Naive thymus-derived CD4-positive, alpha-beta T cell (primary cell): ENCODE measurements at places on chromosomes 1 and 21. TPM values are rescaled to one million over a fixed set of nuclear protein-coding genes. Genes with fewer than 3 reads are reported as not detected.

GRCh38 chr1:211683396-211684297, 8.2 kb upstream of the NEK2 start:
- no peak for DNase-seq

- DNase-seq: peak; percentile 54
These were observed 125.1 kb upstream of the IPO9 start for GRCh38 chr1:201703621-201704438.

- peak; percentile 51 for DNase-seq
These were observed 66.5 kb downstream of the SH3BGR start for GRCh38 chr21:39518055-39518846.

DNA sequence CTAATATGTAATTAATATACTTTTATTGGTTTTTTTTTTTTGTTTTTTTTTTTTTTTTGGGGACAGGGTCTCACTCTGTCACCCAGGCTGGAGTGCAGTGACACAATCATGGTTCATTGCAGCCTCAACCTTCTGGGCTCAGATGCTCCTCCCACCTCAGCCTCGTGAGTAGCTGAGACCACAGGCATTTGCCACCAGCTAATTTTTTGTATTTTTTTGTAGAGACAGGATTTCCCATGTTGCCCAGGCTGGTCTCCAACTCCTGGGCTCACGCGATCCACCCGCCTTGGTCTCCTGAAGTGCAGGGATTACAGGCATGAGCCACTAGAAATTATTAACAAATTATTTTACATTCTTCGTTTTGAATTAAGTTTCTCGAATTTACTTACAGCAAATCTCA, 16.8 kb upstream of the POGZ start:
- no peak for DNase-seq

DNA sequence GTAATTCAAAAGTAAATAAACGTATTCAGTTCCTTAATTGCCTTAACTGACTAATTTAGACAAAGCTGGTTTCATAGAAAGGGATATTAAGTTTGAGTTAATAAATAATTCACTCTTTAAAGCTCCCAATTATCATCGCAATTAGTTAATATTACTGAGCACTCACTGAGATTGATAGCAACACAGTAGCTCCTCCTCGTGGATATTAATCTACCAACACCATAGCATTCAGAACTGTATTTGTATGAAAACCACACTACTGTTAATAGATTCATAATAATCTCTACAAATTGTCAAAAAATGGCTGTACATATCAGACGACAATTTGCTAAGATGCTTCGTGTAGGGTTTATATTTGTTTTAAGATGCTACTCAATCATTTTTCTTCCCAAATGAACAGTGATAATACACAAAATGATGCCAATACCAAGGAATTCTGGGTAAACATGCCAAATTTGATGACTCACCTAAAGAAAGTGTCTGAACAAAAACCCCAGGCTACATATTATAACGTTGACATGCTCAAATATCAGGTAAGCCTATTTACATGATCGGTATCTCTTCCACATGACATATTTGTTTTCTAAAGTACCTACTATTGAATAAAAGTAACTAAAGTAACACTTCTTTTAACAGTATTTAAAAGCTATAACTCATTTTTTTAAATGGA, 18.8 kb upstream of the DYNLT5 start:
- DNase-seq: no peak

DNA sequence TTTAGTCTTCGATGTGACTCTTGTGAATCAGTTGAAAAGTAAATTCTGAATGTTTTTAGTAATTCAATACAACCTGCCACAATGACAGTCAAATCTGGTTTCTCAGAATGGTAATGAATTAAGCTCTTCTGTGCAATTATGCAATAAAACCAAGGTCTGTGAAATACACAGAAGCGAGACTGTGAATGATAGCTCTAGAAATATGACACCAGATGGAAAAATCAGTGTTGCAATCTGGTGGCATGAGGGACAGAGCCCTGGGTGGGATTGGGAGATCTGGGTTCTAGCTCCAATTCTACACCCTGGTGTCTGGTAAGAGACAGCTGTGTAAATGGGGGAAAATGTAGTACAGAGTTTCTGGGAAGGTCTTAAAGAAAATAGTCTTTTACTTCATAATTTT, 586.4 kb upstream of the ZRANB2 start:
- no peak for DNase-seq

DNA sequence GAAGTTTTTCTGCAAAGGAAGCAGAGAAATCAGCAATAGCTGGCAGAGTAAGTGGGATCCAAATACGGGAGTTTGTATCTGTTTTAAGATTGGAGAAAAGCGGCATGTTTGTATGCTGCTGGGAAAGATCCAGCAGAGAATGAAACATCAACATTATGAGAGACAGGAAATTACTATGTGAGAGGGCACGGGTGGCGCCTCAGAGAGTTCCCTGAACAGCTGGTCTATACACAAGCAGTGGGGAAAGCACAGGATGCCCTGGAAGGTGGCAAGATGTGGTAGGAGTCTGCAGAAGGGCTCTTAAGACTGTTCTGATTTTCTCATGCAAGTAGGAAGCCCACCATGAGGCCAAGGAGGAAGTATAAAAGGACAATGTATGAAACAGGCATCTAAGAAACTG, 130.4 kb downstream of the RERE start:
- DNase-seq: no peak

- DNase-seq: no peak
These were observed 8.0 kb downstream of the RNF187 start for GRCh38 chr1:228494970-228495853.

DNA sequence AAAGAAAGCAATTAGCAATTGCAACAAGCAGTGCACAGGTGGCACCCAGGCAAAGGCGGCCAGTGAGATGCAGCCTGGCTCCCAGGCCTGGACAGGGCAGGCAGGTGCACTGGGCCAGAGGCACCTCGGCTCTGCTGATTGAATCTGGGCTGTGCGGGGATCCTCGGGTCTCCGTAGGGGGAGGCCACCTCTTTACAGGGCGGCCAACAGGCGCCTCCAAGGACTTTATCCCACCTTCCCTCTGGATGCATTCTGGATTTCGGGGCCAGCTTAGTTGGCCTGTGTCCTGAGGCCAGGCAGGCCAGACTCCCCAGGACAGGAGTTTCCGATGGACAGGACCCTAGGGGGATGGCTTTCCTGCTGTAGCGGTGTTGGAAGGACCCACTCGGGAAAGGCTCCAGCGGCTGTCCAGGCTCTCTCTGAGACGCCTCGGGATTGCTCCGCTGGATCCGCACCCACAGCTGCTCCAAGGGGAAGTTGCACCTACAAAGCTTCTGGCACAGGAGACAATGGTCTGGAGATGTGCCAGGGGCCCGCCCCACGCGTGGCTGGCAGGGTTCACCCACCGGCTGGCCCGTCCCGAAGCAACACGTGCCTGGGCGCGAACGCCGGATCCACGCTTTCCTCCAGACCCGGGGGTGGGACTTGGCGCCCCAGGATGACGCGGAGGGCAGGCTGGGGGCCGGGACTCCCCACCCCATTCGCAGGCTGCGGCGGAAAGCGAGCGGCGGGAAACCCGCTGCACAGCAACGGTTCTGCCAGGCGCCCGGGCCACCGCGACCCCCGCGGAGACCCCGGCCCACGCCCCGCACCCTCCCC, 810 bp downstream of the SLC19A1 start:
- peak; percentile 56 for DNase-seq

DNA sequence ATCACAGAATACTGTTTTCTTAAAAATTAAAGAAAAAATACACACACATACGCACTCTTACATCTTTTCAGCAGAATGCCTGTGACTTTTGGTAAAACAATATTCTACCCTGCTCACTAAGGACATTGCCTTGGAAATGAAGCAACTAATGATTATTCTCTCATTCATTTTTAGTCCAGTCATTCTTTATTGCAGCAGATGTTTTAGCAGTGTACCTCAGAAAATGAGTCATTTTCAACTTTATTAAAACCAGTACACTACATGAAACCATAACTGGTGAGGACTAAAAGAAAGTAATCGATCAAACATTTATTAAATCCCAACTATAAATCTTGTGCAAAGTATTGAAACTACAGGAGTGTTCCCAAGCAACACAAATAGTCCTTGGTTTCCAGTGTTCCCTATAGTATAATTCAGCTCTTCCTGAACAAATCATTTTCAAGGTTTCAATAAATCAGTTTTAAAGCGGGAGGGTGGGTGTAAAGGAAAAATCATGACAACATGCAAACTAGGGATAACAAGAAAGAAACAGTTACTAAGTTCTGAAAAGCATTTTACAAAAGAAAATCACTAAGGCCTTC, 114.2 kb downstream of the ADGRL4 start:
- DNase-seq: no peak

- DNase-seq: no peak
These were observed 421 bp downstream of the PSRC1 start for GRCh38 chr1:109282497-109282951.

SWT1 gene
- total RNA-seq: 4.6 TPM in 2 replicates

GRCh38 chr1:29569971-29570634, 333.8 kb downstream of the PTPRU start:
- DNase-seq: no peak

GRCh38 chr1:173062150-173062938, 11.6 kb upstream of the TNFSF18 start:
- DNase-seq: no peak

DNA sequence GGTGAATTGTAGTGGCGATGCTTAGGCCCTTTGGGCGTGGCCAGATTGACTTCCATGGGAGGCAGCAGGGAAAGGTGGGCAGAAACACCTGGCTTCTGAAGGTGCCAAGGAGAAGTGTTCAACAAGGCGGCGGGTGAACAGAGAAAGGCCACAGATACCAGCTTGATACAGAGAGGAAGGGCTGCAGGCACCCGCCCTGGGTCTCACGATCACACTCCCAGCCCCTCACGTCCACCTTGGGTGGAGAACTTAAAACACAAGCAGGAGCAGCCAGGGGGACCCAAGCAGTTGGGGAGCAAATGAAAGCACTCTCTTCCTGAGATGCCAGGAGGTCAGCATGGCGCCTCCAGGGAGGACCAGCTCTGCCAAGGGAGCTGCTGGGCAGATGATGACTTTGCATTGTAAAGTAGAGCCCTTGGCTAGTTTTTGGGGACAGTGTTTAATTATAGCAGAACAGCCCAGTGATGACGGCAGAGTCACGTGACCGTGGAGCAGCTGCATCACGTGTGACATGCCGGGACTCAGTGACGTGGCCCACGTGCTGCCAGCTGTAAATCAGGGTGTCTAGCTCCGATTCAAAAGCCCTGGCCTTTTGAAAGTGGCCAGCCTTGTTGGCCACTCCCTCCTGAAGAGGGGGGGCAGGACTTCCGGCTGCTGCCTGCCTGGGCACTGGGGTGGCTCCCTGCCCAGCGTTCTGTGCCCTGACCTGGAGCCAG, 19.0 kb downstream of the SLC37A1 start:
- no peak for DNase-seq

- no peak for DNase-seq
These were observed 202.1 kb upstream of the ADGRL2 start for GRCh38 chr1:81598623-81599022.

UBQLN4 gene
- 18.6 TPM for total RNA-seq

GRCh38 chr1:23371987-23372880, 2.6 kb upstream of the ZNF436 start:
- no peak for DNase-seq

DNA sequence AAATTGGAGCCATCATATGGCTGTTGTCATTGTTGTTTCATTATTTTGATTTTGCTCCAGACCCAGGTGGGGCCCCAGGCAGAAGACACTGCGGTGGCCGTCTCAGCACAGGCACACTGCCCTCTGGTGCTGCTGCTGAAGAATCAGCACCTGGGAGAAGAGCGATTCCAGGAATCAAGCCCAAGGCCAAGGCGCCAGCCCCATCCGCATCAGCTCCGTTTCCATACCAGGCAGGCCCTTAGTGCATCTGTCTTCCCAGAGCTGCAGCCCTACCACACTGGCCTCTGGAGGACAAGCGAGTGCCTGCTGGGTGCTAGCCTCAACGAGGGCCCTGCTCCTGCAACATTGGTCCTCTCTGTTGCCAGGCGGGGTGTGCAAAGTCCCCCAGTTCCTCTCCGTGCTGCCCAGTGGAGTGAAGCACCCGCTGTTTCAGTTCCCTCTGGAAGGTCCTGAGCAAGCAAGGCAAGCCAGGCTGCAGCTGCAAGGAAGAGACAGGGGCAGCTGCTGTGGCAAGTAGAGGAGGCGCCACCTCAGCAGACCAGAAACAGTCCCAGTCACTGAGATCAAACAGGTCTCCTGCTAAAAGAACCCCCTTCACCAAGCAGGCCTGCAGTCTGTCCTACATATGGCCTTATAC, 5.2 kb downstream of the GRIK3 start:
- DNase-seq: no peak

GRCh38 chr1:6252374-6252710, 8.4 kb downstream of the HES3 start:
- DNase-seq: no peak

DNA sequence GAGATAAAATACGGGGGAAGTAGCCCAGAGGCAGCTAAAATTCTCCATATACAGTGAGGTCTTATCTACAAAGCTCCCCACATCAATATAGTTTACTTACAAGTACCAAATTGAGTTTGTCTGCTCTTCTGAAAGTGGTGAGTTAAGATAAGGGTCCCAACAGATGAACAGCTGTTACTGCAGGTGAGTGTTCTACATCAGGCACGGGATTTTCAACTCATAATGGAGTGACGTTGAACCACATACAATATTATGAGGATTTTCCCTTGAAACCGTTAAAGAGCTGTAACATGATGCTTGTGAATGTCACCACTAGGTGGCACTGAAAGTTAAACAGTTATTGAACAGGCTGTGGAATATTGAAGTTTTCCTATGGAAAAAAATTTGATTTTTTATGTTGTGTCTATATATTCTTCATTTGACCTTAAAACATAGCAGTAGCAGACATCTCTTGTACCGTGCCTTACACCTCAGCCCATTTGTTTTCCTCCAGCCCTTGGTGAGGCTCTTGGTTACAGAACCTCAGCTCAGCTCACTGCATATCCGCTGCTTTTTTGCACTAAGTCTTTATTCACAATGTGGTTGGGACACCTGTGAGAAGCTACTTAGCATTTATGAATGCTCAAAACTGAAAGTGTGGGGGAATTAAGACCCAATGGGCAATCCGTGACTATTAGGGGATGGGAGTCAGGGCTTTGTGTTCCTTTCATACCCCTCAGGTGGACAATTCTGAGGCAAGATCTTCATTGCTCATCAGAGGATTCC, 23.2 kb downstream of the CD1D start:
- DNase-seq: peak; percentile 47

DDAH1 gene
- 0.08 TPM for total RNA-seq

GRCh38 chr1:217553949-217554509, 76.9 kb downstream of the GPATCH2 start:
- DNase-seq: no peak

SGIP1 gene
- total RNA-seq: not detected
